ENCODE measurements at places on chromosomes 16 and 17. TPM values are rescaled to one million over a fixed set of nuclear protein-coding genes. Genes with fewer than 3 reads are reported as not detected.

SLC35G3 gene
- not detected for total RNA-seq

SLC35G6 gene
- total RNA-seq, result not detected

SNX20 gene
- total RNA-seq, result not detected

MYH11 gene
- total RNA-seq, result not detected

OR1A1 gene
- total RNA-seq, result not detected

CCL2 gene
- total RNA-seq, result 4.1 TPM

MSLN gene
- 9.2 TPM for total RNA-seq

ATP6V0C gene
- 28.7 TPM for total RNA-seq

C16orf46 gene
- 0.96 TPM for total RNA-seq

TEKT3 gene
- total RNA-seq, result 2.8 TPM

DOC2A gene
- total RNA-seq, result 2.3 TPM

KRTAP9-6 gene
- total RNA-seq, result not detected

ATP2A3 gene
- total RNA-seq, result 0.79 TPM

DHODH gene
- 22.1 TPM for total RNA-seq

PRSS8 gene
- total RNA-seq, result not detected

ATP2C2 gene
- 1.6 TPM for total RNA-seq

KRT28 gene
- not detected for total RNA-seq

HES7 gene
- 0.91 TPM for total RNA-seq

HSPB9 gene
- total RNA-seq, result not detected

DNAH17 gene
- 0.30 TPM for total RNA-seq

CCNF gene
- total RNA-seq, result 42.2 TPM

RDM1 gene
- 4.3 TPM for total RNA-seq

RAPGEFL1 gene
- 7.0 TPM for total RNA-seq

GRB7 gene
- total RNA-seq, result not detected

ASGR2 gene
- not detected for total RNA-seq

OTOP3 gene
- total RNA-seq, result not detected

C17orf50 gene
- total RNA-seq, result not detected

CHMP6 gene
- total RNA-seq, result 18.8 TPM

CRHR1 gene
- total RNA-seq, result not detected

MMP15 gene
- total RNA-seq, result 5.5 TPM

CCL3 gene
- not detected for total RNA-seq

TBC1D3C gene
- total RNA-seq, result not detected

DRC3 gene
- total RNA-seq, result 2.9 TPM

KRT23 gene
- total RNA-seq, result 0.08 TPM

SBK1 gene
- 0.03 TPM for total RNA-seq

E4F1 gene
- 47.9 TPM for total RNA-seq

FBXL19 gene
- 32.0 TPM for total RNA-seq

CCL16 gene
- not detected for total RNA-seq

ABCC6 gene
- 1.8 TPM for total RNA-seq

Data from A375 (cell line).